Colonic mucosa (tissue), 4 donors: ENCODE measurements at places on chromosomes 2 and 18. TPM values are rescaled to one million over a fixed set of nuclear protein-coding genes. Genes with fewer than 3 reads are reported as not detected.

- no peaks in the 10 kb centered on the region for H3K4me1 ChIP-seq
- no peak overlapping the region for H3K27ac ChIP-seq
- no peak for DNase-seq
- no peaks in the 10 kb centered on the region for H3K27me3 ChIP-seq
- H3K36me3 ChIP-seq: no peaks in the 10 kb centered on the region
Observed at GRCh38 chr2:39524756-39525635, 87.9 kb upstream of the MAP4K3 start.

- DNase-seq: no peak
- H3K27me3 ChIP-seq: no peaks in the 10 kb centered on the region
- no peaks in the 10 kb centered on the region for H3K4me1 ChIP-seq
- H3K4me3 ChIP-seq: no peak overlapping the region
- H3K36me3 ChIP-seq: no peaks in the 10 kb centered on the region
- H3K27ac ChIP-seq: no peak overlapping the region
Observed at GRCh38 chr18:59453468-59453961, 94.5 kb upstream of the LMAN1 start.

GRCh38 chr2:102513355-102513939, 40.4 kb downstream of the SLC9A4 start:
- H3K27me3 ChIP-seq: no peaks in the 10 kb centered on the region
- H3K36me3 ChIP-seq: no peaks in the 10 kb centered on the region
- H3K4me1 ChIP-seq: no peaks in the 10 kb centered on the region
- DNase-seq: no peak

GRCh38 chr2:12584338-12584737, 132.4 kb upstream of the TRIB2 start:
- no peaks in the 10 kb centered on the region for H3K36me3 ChIP-seq
- H3K4me3 ChIP-seq: no peak overlapping the region
- no peaks in the 10 kb centered on the region for H3K27me3 ChIP-seq
- DNase-seq: no peak

DNA sequence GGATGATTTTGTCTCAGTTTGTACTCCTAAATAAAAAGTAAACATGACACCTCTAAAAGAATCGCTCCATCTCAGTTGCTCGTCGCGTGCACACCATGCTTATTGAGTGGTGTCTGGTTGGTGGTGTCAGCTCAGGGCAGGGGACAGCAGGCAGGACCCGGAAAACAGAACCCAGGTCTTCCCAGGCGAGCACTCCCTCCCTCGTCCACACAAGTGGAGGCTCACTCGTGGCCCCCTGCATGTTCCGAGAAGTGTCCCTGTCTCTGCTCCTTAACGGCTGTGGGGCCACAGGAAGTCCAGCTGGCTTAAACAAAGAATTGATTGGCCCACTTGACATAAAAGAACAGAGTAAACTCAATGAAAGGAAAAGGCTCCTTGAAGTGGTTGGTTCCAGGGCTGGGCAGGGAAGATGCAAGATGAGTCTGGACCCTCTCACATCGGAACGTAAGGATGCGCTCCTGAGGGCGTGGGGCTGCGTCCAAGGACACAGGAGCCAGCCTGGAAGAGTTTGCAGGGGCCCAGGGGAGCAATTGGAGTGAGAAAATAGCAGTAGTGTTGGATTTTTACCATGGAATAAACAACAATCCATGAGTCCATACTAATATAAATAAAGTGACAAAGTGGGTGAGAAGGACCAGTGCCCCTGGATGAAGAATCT, 13.1 kb upstream of the CNDP1 start:
- no peaks in the 10 kb centered on the region for H3K27me3 ChIP-seq
- DNase-seq: no peak
- H3K4me3 ChIP-seq: no peak overlapping the region
- H3K36me3 ChIP-seq: peaks cover 8% of the 10 kb centered on the region

DNA sequence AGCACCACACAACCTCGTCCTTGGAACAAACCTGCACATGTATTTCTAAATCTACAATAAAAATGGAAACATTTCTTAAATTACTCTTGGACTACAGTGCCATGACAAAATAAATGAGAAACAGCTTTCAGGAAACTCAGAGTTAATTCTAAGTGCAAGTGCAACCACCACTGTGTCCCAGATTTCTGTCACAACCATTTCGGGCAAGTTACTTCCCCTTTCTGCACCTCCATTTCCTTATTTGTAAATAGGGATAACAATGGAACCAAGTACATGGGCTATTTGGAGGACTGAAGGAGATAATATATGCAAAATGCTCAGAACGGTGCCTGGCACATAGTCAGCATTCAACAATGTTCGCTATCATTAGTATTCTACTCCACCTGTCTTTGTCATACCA, 93.2 kb downstream of the CACNB4 start:
- no peak for DNase-seq
- H3K4me3 ChIP-seq: no peak overlapping the region
- no peaks in the 10 kb centered on the region for H3K27me3 ChIP-seq
- H3K4me1 ChIP-seq: no peaks in the 10 kb centered on the region
- H3K36me3 ChIP-seq: no peaks in the 10 kb centered on the region

DNA sequence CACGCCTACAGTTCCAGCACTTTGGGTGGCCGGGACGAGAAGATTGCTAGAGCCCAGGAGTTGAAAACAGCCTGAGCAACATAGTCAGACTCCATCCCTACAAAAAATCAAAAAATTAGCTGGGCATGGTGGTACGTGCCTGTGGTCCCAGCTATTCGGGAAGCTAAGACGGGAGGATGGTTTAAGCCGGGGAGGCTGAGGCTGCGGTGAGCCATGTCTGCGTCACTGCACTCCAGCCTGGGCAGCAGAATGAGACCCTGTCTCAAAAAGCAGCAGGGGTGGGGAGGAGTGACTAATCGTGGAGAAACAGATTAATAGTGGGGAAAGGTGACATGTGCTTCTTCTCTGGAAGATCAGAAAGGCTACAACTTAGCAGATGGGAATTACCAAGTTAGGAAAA, 58.1 kb upstream of the GPC1 start:
- no peak for DNase-seq
- H3K27ac ChIP-seq: no peak overlapping the region
- no peaks in the 10 kb centered on the region for H3K36me3 ChIP-seq
- H3K4me3 ChIP-seq: no peak overlapping the region
- H3K4me1 ChIP-seq: no peaks in the 10 kb centered on the region

DNA sequence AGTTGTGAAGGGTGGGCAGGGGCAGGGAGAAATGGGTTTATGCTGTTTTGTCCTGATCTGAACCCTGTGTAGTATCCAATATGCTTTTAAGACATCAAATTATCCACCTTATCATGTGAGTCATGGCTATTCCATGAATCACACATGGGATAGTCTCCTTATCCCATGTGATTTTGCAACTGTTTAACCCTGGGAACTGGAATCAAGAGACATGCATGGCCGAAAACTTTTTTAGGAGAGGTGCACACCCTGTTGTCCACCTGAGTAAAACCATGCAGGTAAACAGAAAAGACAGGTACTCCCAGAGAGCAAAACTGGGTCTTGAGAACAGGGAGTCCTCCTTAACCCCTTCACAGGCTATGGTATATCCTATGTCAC, 490.6 kb upstream of the HS6ST1 start:
- H3K4me1 ChIP-seq: no peaks in the 10 kb centered on the region
- H3K4me3 ChIP-seq: no peak overlapping the region
- no peaks in the 10 kb centered on the region for H3K27me3 ChIP-seq
- DNase-seq: no peak

TMEM17 gene
- 0.74 TPM for total RNA-seq

TMEM247 gene
- not detected for total RNA-seq

DCDC2C gene
- not detected for total RNA-seq

SMARCAL1 gene
- total RNA-seq: 18.1 TPM
